ENCODE measurements at places on chromosomes 7 and 10.

DNA sequence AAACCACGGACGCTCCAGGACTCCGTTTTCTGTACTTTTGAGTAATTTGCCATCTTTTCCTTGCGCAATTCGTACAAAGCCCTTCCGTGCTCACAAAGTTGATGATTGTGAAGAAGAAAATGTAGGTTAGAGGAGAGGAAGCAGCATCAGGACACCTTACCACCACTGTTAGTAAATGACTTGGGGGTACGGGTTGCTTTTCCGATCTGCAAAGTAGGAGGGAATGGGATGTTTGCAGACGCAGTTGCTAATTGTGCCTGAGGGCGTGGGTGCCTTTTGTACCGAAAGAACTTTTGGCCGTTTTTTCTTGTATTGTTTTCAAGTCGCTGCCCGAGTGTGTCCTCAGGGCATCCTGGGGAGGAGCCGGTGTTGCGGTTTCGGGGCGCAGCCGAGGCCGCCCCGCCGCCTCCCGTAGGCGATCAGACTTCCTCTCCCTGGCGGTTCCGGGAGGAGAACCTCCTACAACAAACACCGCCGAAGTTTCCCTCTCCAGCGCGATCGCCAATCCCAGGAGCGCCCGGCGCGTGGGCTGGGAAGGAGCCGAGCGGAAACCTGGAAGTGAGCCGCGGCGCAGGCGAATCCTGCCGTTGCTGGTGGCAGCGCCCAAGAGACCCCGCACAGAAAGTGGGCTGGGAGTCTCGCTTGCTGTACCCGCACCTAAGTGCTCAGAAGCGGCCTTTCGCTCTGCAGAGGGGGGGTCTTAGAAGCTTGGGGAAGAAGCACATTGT, 1.0 kb downstream of the PRR15 start:
- DNase-seq = peak; percentile 49

DNA sequence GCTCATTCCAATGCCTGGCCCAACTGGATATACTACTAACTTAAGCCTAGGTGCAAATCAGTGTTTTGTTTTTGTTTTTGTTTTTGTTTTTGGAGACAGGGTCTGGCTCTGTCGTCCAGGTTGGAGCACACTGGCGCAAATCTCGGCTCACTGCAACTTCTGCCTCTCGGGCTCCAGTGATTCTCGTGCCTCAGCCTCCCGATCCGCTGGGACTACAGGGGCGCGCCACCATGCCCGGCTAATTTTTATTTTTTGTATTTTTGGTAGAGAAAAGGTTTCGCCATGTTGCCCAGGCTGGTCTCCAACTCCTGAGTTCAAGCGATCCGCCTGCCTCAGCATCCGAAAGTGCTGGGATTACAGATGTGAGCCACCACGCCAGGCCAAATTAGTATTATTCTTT, 1.6 kb downstream of the PPP3CB start:
- DNase-seq = no peak

DNA sequence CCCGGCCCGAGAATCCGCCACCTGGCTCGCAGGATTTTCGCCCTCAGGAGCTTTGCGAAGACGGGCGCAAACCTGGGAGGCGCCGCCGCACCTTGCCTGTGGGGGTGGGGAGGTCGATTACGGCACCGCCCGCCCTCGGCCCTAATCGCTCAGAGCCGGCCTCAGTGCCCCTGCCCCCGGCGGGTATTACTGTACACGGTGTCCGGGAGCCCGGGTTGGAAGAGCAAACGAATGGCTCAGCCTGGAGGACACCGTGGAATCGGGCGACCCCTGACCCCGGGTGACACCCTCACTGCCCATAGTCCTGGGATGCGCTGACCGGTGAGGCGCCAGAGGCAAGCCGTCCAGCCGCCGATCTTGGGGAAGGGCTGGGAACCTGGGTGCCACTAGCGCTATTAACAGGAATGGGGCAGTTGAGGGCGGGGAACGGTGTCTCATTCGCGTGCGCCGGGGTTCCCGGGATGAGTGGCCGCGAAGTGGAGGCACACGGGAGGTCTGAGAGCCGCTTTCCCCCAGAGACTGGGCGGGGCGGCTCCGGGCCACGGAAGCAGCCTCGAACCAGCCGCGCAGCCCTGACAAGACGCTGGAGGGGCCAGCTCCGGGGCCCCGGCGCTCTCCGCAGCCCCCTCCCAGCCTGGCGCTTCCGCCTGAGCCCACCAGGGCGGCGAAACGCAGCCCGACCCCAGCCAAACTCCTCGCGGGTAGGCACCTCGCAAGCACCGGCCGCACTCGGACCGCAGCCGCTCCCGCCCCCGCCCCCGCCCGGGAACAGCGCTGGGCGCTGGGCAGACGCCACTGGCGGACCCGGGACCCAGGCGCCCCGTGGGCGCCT, 167.5 kb downstream of the NRF1 start:
- DNase-seq = no peak

DNA sequence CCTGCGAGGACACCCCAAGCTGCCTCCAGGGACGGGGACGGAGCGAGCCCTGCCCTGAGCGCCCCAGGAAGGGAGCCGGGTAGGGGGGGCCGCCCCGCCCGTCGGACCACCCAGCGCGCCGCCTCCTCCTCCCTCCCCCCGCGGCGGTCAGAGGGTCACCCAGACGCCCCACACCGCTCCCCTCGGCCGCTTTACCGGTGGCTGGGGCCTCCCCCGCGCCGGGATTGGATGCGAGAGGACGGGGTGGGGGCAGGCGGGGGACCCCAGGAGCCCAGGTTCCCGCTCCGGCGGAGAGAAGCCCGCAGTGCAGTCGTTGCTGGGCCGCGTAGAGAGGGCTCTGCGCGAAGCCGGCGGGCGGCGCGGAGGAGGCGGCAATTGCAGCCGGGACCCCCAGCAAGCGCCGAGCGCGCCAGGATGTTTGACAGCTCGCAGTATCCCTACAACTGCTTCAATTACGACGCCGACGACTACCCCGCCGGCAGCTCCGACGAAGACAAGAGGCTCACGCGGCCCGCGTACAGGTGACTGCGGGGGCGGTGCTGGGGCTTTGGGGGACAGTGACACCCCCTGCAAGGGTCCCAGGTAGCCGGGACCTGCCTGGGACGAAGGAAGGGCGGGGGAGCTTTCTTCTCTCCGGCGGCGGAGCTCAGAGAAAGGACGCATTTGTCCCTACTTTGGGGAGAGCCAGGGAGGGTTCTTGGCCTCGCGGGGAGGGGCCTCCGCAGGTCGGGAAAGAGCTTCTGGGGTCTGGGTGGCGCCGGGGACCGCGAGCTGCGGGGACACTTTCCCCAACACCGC, at the start of gene FOXL3:
Gene FOXL3 (plus strand): TSS at position 415 of the 798 bp plus-strand sequence. CDS start 0 bp downstream, at position 415.
- no peak for DNase-seq

GRCh38 chr10:77605466-77605865, 32.1 kb downstream of the KCNMA1 start:
- DNase-seq = no peak

- peak; percentile 76 for DNase-seq
Measured at GRCh38 chr10:121900443-121901174, 27.2 kb downstream of the ATE1 start.

DNA sequence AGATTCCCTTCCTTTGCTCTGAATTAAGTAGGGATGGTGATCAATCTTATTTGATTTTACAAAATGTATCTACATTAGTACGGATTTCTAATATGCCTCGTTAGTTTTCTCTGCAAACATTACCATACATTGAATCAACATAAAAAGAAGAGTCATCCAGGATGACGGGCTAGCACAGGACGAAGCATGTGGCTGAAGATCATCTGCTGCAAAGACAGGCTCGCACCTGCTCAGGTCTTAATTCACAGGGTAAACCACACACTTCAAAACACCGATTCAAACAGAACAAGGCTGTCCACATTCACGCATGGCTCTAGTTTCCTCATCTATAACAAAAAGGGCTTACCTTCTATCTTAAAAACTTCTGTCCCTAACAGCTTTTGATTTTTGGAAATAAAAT, 323.0 kb downstream of the PARD3 start:
- DNase-seq = no peak

- DNase-seq = no peak
Measured at GRCh38 chr10:67780759-67781538, 57.0 kb downstream of the DNAJC12 start.

- DNase-seq = peak; percentile 94
Measured at GRCh38 chr7:130903358-130903974, 169.5 kb upstream of the KLF14 start.

DNA sequence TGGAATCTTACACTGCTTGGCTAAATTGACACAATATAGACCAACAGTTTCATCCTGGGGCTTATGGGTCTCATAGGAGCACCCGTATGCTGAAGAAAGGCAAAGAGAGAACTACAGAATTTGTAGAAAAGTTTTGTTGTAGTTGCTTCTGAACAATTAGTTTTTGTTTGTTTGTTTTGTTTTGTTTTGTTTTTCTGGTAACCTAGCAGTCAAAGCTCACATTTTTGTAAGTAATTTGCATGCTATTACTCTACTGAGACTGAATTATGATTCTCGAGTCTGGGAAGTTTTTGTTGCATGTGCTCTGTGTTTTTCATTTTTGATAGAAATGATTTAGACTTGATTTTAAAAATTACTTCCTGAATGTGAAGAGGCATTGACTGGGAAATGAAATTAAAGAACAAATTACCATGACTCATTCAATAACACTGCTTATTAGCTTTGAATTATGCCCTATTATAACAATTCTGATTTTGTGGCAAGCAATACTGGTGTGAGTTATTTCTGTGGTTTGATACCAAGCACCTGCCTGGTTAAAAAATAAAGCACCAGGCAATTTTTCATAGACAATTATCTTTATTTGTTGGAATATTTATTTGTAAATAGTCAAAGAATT, 438 bp downstream of the LSMEM1 start:
- peak; percentile 14 for DNase-seq

DNA sequence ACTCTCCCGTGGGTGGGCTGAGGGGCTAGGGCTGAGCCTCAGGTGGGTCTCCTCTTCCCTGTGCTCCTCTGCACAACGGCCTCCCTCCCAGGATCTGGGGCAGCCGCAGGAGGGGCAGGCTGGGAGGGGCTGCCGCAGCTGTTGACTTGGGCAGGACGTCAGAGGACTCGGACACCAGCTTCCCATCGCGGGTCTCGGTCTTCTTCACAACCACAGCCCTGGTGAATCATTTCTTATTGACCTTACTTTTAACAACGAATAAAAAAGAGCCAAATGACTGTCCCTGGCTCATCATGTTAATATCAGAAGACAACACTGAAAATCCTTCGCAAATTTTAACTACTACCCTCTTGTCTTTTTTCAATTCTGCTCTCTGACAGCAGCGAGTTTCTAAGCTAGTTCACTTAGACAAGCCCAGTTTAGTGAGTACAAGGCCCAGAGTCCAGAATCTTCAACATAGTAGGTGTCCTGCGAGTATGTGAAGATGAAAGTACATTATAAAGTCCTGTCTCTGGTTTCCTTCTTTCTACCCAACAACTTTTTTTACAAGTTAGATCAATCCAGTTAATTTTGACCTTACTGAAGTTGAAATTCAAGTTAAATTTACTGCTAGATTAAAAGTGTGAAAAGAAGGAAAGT, 32.4 kb downstream of the CTNNA3 start:
- DNase-seq = no peak

- no peak for DNase-seq
Measured at GRCh38 chr7:41107938-41108448, 594.9 kb downstream of the INHBA start.

DNA sequence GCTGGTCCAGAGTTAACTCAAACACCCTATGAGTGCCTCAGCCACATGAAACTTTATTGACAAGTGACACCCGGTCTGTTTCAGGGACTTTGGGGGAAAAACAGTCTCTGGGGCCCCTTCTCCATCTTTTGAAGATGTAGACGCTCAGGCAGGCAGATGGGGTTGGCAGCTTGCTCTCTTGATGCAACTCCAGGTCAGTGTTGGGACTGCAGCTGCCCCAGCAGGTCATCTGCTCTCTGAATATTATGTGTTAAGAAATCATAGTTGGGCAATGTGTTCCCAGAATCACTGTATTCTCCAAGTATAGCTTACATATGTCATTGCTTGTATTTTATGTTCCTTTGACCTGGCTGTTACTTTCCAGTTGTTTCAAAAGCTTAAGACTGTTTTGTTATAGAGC, 544.9 kb upstream of the MGMT start:
- DNase-seq = no peak

DNA sequence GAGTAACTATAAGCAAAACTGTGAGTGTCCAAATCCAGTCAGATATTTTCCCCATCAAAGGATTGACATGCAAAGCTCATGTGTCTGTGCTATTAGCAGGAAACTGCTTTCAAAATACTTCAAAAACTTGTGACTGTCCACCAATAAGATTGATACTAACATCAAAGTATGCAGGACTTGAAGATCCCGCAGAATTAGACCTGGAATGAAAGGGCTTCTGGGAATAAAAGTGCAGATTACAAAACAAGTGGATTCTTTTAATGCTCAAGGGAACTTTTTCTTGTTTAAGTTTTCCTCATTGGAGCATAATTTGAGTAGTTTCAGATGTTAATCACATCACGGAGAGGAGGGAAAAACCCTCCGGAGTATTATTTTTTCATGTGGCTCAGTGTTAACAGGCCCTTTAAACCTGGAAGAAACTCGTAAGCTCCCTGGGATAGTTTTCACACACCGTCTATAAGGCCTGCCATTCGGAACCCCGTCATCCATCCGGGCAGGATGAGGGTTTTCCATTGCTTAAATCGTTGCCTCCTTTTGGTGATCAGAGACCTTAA, 33.9 kb upstream of the MKX start:
- no peak for DNase-seq
